ENCODE measurements at places on chromosomes 6 and 20. TPM values are rescaled to one million over a fixed set of nuclear protein-coding genes. Genes with fewer than 3 reads are reported as not detected.

Gene HLA-DMA
- total RNA-seq, result 18.3 TPM

Gene OOEP
- 12.2 TPM for total RNA-seq

Gene GHRH
- not detected for total RNA-seq

Gene TMEM239
- not detected for total RNA-seq

DNA sequence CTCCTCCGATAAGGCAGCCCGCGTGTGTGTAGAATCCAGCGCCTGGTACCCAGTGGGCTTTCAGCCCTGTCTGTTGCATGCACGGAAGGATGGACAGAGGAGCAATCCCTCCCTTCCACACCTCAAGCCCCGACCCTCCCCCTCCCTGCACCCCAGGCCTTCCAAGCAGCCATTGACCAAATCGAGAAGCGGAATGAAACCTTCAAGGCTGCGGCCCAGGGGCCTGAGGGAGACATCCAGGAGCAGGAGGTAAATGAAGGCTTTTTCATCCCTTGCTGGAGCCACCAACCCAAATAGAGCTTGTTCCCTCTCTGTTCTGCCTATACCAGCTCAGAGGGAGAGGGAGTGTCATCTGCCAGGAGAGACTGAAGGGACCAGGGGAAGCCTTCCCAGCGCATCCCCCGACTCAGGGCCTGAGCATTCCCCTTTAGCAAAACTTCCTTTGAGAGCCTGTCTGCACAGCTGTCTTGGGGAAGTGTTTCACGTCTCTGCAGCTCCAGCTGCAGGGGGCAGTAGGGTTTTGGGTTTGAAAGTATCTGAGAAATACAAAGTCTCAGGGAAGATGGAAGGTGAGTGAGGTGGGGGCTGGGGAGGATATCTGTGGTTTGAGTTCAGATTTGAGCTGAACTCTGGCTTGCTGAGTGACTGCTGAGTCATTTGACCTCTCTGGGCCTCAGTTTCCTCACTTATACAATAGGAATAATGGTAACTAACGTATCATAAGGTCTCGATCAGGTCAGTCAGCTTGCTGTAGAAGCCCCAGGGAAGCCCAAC is 16.1 kb downstream of the FGD2 start:
- H3K27me3 ChIP-seq, result no peaks in the 10 kb centered on the region
- no peak overlapping the region for H3K4me3 ChIP-seq
- H3K27ac ChIP-seq, result peak overlapping the region; percentile 100
- no peaks in the 10 kb centered on the region for H3K36me3 ChIP-seq
- H3K4me1 ChIP-seq, result peaks cover 72% of the 10 kb centered on the region

GRCh38 chr20:47031821-47032220 is 137.2 kb downstream of the EYA2 start:
- H3K36me3 ChIP-seq, result no peaks in the 10 kb centered on the region
- peaks cover 6% of the 10 kb centered on the region for H3K4me1 ChIP-seq
- DNase-seq, result no peak
- no peaks in the 10 kb centered on the region for H3K27me3 ChIP-seq

GRCh38 chr20:41123631-41124030 is 13.7 kb upstream of the PLCG1 start:
- H3K4me1 ChIP-seq, result no peaks in the 10 kb centered on the region
- no peak for DNase-seq
- peaks cover 46% of the 10 kb centered on the region for H3K36me3 ChIP-seq
- H3K27me3 ChIP-seq, result no peaks in the 10 kb centered on the region

Gene PDE7B
- total RNA-seq, result not detected

Gene SLC22A2
- total RNA-seq, result not detected

DNA sequence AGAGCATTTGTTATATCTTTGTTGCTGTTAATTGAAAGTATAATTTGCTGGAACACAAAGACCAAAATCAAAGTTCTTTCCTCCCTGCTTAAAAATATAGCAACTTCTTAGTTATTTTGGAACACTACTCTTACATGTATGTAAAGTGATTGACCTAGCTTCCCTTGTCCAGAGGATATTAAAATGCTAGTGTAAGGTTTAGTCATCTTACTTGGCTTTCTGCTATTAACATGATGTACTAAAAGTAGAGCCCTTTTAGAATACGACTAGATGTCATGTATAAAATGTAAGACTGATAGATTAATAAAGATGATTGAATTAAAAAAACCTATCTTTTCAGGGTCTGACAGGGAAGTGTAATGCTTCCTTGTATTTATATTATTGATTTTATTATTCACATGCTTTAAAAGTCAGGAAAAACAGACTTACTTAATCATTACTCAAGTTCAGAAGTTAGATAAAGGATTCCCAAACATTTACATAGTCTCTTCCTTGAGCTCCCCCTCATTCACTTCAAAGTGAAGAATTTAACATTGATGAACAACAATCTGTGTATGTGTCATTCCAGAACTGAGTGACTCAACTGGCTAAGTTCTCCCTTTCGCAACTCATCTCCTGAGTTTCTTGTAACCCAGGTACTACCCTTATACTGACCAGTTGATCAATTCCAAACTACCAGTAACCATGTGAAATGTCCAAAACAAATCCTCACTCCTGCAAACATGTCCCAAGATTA is 50.9 kb downstream of the BTBD9 start:
- no peaks in the 10 kb centered on the region for H3K27me3 ChIP-seq
- no peak overlapping the region for H3K27ac ChIP-seq
- H3K4me1 ChIP-seq, result peaks cover 8% of the 10 kb centered on the region
- no peak overlapping the region for H3K4me3 ChIP-seq

- H3K36me3 ChIP-seq, result no peaks in the 10 kb centered on the region
- no peaks in the 10 kb centered on the region for H3K27me3 ChIP-seq
- H3K4me3 ChIP-seq, result no peak overlapping the region
- H3K4me1 ChIP-seq, result peaks cover 34% of the 10 kb centered on the region
- H3K27ac ChIP-seq, result peak overlapping the region; percentile 82
Measured at GRCh38 chr6:30828027-30828962, 56.0 kb upstream of the DDR1 start.

DNA sequence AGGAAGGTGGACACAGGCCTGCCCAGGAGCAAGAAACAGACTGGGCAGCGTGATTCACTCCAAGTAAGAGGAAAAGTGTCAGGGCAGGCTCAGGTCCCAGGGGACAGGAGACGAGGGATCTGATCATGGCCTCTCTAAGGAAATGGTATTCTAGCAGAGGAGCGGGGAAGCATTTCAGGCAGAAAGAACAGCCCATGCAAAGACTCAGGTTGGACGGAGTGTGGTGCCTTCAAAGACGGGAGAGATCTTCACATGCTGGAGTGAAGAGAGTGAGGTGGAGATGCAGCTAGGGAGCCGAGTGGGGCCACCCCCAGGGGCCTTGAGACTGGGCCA is 161.1 kb downstream of the SYCP2 start:
- H3K27me3 ChIP-seq, result 0 out of 2 replicates have a peak, but pooled peaks cover 5% of the 10 kb centered on the region
- no peak overlapping the region for H3K4me3 ChIP-seq
- no peaks in the 10 kb centered on the region for H3K36me3 ChIP-seq
- no peak overlapping the region for H3K27ac ChIP-seq

DNA sequence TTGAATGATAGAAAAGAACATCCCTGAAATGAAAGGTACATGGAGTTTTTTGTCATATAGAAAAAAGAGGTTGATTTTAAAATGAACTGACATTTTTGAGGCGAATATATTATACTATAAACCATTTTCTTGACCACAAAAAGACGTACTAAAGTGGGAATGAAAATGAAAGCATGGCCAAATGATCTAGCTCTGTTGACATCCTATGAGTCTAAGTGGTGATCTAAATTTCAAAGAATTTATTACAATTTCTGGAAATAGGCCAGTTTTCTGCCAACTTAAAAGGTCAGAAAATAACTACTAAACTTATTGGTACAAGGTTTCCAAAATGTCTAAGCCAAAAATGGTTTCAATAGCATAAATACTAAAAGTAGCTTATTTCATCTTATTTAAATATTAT is 536.8 kb downstream of the EYS start:
- H3K36me3 ChIP-seq, result no peaks in the 10 kb centered on the region
- no peak overlapping the region for H3K4me3 ChIP-seq
- H3K4me1 ChIP-seq, result no peaks in the 10 kb centered on the region
- H3K27me3 ChIP-seq, result no peaks in the 10 kb centered on the region
- no peak overlapping the region for H3K27ac ChIP-seq
- no peak for DNase-seq

DNA sequence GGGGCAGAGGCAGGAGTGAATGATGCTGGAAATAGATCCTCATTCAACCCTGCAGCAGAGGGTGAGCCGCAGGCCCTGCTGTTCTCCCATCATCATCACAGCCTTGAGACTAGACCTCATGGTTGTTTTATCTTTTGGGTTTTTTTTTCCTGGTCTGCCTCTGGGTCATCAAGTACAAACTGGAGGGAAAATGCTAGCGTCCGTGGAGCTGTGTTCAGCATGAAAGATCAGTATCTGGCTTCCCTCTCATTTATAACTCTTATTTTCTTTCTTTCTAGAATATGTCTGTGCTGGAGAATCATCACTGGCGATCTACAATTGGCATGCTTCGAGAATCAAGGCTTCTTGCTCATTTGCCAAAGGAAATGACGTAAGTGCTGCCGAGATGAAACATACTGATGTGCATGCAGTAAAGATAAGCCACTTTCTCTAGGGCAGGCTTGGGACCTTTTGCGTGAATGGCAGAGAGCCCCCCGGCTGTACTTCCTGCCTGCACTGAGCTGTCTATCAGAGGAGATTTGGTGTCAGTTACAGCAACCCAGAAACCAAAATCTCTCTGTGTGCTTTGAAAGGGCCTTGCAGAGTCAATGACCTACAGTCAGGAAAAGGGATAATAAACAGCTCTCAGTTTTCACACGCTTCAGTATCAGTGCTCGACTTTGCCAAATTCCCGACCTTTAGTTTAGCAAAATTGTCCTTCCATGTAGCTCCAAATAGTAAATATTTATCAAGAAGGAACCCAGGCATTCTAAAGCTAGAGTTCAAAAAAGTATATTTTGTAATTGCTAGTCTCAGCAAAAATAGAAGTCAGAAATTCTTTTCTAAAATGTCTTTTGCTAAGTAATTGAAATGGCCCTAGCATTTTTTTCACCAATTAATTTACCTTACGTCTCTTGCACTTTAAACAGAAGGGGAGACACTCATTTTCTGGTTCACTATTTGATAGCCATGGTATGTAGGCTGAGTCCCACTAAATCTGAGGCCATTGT is 76.3 kb downstream of the MTFR2 start:
- H3K27ac ChIP-seq, result no peak overlapping the region
- no peak overlapping the region for H3K4me3 ChIP-seq
- no peaks in the 10 kb centered on the region for H3K27me3 ChIP-seq
- no peak for DNase-seq

Gene NT5E
- total RNA-seq, result 90.4 TPM

DNA sequence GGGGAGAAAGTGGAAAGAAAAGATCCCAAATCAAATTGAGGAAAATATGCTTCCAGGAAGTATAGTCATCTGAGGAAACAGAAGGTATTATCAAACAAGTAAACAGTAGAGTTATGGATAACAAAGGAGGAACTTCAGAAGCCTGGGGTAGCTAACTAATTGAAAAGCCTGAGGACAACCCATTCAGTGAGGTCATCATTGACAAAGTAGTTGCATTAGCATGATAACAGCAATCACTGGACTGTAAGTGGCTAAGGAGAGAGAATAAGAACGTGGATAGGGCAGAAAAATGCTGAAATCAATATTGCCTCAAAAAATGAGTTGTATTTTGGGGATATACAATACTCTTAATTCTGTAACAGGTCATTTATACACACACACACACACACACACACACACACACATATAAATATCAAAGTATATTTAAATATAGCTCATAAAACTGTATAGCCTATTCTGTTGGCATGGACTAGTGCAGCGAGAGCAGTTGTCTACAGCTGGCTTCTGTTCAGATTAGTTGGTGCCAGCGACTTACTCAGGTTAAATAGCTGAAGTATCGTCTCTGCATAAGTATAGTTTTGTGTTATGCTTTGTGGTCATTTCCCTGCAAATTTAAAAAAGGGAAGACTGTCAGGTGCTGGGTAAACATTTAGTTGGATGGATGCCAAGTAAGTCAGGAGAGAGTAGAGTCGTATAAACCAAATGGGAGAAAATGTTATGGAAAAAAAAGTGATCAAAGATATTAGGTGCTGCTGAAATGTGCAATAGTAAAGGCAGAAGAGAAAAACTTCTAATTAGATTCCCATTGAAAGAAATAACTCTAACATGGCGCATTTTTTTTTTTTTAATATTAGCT is 33.8 kb upstream of the CTAGE9 start:
- no peaks in the 10 kb centered on the region for H3K36me3 ChIP-seq
- peak; percentile 6 for DNase-seq
- no peak overlapping the region for H3K27ac ChIP-seq
- no peaks in the 10 kb centered on the region for H3K27me3 ChIP-seq
